ENCODE measurements at places on chromosomes 3 and 15. TPM values are rescaled to one million over a fixed set of nuclear protein-coding genes. Genes with fewer than 3 reads are reported as not detected.
A peak's percentile ranks its signal among the peaks of the same experiment; 100 is the strongest.

- H3K27ac ChIP-seq, result no peak overlapping the region
- no peaks in the 10 kb centered on the region for H3K36me3 ChIP-seq
- H3K4me3 ChIP-seq, result no peak overlapping the region
- DNase-seq, result no peak
- H3K4me1 ChIP-seq, result peaks cover 5% of the 10 kb centered on the region
These were observed 4.1 kb downstream of the DET1 start for GRCh38 chr15:88542342-88542733.

DNA sequence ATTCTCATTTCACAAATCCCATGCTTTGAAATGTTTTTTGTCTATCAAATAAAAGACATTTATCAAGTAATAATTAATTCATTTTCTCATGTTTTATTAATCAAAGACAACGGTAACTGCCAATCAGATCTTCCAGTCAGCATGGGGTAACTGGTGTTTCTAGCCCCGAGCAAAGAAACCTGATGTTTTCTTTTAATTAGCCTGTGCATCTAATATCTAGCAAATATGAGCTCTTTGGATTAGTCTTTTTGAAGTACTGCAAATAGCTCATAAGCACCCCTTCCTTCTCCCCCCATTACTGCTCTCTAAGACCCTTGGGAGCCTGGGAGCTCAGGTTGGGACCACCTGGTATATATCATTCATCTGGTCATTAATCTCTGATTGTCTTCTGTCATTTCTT lies 43.1 kb upstream of the SRGAP3 start:
- no peaks in the 10 kb centered on the region for H3K4me1 ChIP-seq
- no peak overlapping the region for H3K4me3 ChIP-seq
- no peaks in the 10 kb centered on the region for H3K27me3 ChIP-seq
- H3K36me3 ChIP-seq, result no peaks in the 10 kb centered on the region

- no peaks in the 10 kb centered on the region for H3K36me3 ChIP-seq
- no peak for DNase-seq
- no peak overlapping the region for H3K27ac ChIP-seq
- H3K27me3 ChIP-seq, result no peaks in the 10 kb centered on the region
- H3K4me3 ChIP-seq, result no peak overlapping the region
These were observed 505.3 kb downstream of the NLGN1 start for GRCh38 chr3:173902871-173903270.

DNA sequence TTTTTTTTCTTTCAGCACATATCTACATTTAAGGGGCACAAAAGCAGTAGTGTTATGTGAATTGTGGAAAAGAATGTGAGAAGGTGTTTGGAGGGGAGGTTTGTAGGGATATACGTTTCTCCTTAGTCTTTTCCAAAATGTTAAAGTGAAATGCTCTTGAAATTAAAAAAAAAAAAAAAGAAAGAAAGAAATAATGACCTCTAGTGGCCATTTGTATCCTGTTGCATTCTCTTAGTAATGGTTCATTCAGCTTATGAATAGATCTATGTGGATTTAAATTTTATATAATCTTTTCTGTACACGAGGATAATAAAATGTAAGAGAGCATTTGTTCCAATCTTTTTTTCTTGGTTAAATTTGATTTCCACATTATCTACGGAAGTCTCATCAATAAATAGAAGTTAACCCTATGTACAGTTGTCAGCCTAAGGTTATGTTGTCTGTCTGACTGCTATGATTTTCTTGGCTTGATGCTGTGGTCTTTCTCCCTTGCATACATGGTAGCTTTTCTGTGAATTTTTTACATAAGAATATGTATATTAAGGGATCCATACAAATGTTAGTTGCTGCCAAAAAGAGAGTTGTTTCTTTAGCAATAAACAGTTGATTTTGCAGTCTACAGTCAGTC lies 1.7 kb downstream of the P2RY13 start:
- H3K4me3 ChIP-seq, result no peak overlapping the region
- no peaks in the 10 kb centered on the region for H3K36me3 ChIP-seq
- no peaks in the 10 kb centered on the region for H3K27me3 ChIP-seq
- no peak for DNase-seq

DNA sequence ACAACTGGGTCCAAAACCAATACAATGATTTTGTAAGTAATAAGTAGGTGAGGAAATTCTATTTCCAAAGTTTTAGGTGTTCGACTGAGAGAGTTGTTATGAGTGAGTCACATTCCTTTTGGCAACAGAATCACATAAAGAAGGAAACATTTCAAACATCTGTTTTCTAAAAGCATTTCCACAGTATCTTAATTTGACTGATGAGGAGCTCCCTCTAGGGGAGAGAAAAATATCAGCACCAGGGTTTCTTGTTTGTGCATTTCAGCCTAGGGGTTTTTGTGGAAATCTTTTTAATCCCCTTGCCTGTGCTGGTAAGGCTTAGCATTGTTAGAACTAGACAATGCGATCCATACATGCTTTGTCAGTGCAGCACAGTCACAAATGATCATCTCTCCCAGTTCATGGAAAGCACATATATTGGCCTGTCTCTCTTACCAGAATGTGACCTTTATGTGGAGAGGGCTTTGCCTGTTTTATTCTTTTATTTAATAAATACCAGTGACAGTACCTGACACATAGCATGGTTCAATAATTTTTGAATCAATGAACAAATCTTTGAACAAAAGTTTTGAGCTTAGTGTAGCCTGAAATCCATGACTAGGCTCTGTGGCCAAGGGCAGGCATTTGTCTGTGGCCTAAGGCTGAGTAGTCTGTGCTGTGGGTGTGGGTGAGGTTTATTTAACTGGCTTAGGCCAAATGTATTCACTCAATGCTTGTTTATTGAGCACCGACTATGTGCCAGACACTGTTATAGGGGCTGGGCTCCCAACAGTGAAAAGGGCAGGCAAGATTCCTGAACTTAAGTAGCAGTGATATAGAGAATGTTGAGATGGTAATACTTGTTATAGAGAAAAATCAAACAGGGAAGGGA lies 21.1 kb upstream of the IQCF6 start:
- H3K27me3 ChIP-seq, result no peaks in the 10 kb centered on the region
- no peaks in the 10 kb centered on the region for H3K4me1 ChIP-seq
- H3K4me3 ChIP-seq, result no peak overlapping the region
- peak; percentile 25 for DNase-seq

DNA sequence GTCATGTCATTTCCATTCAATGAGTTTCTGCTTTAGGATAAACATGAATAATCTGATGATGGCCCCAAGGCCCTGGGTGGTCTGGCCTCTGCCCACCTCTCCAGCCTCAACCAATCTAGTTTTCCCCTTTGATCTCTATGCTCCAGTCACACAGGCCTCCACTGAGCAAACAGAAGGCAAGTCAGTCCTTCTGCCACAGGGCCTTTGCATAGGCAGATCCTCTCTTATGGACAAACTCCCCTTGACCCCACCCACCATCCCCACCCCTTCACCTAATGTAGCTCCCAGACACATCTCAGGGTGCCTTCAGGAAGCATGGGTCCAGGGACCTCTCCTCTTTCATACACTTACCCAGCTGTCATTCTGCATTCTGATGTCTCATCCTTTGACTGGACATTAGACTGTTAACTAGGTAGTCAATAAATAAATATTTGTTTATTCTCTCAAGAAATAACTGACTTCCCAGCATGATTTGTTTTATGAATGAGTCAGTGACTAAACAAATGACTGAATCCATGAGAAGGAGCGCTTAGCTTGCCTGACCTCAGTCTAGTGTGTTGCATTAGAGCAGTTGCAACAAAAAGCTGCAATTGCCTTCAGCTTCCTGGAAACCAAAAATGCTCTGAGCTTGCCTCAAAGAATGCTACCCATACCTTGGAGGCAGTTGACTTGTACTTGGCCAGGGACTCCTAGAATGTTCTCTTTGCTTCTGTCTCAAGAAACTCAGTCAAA lies 386.6 kb upstream of the WNT5A start:
- no peak overlapping the region for H3K4me3 ChIP-seq
- no peaks in the 10 kb centered on the region for H3K4me1 ChIP-seq
- DNase-seq, result no peak
- H3K27me3 ChIP-seq, result no peaks in the 10 kb centered on the region
- no peaks in the 10 kb centered on the region for H3K36me3 ChIP-seq

DNA sequence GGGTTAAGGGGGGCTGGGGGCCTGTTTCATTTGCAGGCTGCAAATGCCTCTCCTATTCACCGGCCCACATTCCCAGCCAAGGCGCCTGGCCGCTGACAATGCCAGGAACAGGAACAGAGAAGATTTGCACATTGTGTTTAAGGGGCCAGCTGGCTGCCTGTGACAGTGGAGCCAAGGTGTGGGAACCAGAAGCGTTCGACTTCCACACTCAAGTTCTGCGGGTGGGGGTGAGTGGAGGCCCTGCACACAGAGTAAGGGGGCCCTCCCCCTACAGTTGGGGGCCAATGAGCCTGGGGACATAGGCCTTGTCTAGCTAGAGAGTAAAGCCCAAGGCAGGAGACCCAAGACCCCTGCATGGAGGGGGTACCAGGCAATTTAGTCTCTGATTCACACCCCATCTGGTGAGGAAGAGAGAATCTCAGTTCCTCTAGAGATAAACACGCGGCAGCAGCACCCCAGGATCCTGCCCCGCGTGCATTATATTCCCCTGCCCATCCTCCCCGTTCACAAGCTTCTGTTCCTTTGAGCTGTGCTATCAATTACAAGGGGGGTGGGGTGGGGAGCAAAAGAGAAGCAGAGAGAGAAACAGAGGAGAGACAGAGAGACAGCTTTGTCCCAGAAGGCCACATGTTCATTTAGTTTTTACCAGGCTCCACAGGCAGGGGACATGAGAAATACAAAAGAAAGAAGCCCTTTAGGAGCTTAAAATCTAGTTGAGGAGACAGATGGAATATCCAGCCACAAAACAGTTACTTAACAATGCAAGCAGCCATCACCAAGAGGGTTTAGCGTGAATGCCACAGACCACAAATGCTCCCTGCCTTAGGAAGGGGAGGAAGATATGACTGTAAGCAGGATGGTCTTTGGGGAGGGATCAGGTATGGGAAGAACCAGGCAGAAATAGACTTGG lies 9.2 kb downstream of the IGDCC3 start:
- no peak for DNase-seq
- H3K4me3 ChIP-seq, result no peak overlapping the region
- H3K27ac ChIP-seq, result no peak overlapping the region
- no peaks in the 10 kb centered on the region for H3K4me1 ChIP-seq
- no peaks in the 10 kb centered on the region for H3K36me3 ChIP-seq

GRCh38 chr3:13896473-13897154 lies 16.7 kb upstream of the WNT7A start:
- no peaks in the 10 kb centered on the region for H3K27me3 ChIP-seq
- peaks cover 8% of the 10 kb centered on the region for H3K4me1 ChIP-seq
- no peak overlapping the region for H3K4me3 ChIP-seq
- no peaks in the 10 kb centered on the region for H3K36me3 ChIP-seq

DNA sequence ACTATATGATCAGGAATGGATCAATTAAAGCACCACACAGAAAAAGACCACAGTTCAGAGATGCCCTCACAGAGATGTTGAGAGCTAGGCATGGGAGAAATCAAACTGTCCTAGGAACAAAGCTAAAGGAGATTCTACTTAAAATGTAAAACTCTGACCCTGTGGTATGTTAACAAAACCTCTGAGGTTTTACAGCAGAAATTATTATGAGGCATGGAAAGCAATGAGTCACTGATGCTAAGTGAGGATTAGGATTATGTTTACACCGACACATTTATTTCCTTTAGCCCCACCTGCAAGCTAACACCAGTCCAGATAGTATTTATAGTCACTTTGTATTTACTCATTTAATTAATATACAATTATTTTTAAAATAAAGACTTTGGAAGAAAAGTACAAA lies 1242.2 kb downstream of the OTOL1 start:
- H3K27me3 ChIP-seq, result no peaks in the 10 kb centered on the region
- H3K4me3 ChIP-seq, result no peak overlapping the region
- no peaks in the 10 kb centered on the region for H3K36me3 ChIP-seq
- no peaks in the 10 kb centered on the region for H3K4me1 ChIP-seq
- DNase-seq, result no peak

The DISP2 gene
- total RNA-seq, result under 0.01 TPM

The DRD3 gene
- not detected for total RNA-seq

The GRIP2 gene
- 0.99 TPM for total RNA-seq

Data from body of pancreas (tissue), 4 donors.